Osteocyte (in vitro differentiated cells): ENCODE measurements at places on chromosomes 5 and 9. TPM values are rescaled to one million over a fixed set of nuclear protein-coding genes. Genes with fewer than 3 reads are reported as not detected.

DNA sequence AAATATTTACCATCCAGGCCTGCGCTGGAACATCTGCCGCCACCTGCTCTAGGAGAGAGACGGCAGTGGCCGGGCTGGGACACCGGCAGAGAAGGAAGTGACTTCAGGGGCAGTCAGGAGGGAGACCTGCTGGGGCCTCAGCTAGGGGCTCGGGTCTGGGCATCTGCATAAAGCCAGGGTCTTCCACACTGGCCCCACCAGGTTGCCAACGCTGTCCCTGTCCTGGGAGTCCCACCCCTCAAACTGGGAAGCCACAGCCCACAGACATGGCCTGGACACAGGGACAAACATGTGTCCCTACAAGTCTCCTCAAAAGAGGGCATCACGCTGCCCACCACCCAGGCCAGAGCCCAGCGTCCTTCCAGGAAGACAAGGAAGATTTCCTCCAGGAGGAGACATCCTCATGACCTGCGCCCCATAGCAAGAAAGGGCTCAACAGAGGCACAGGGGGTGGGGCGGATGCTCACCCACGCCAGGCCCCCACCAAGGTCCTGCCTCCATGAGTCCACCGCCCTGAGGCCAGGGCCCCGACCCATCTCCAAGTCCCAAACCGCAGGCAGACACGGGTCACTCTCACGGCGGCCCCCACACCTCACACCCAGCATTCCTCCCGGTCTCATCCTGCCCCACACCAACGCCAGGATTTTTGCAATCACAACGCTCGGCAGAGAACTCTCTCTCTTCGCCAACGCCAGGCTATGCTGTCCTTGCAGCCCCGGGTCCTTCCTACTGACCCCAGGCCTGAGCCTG lies 9.0 kb downstream of the VAV2 start:
- H3K27ac ChIP-seq = peak overlapping the region; percentile 66
- H3K4me1 ChIP-seq = peaks cover 51% of the 10 kb centered on the region
- H3K36me3 ChIP-seq = no peaks in the 10 kb centered on the region
- H3K27me3 ChIP-seq = no peaks in the 10 kb centered on the region

DNA sequence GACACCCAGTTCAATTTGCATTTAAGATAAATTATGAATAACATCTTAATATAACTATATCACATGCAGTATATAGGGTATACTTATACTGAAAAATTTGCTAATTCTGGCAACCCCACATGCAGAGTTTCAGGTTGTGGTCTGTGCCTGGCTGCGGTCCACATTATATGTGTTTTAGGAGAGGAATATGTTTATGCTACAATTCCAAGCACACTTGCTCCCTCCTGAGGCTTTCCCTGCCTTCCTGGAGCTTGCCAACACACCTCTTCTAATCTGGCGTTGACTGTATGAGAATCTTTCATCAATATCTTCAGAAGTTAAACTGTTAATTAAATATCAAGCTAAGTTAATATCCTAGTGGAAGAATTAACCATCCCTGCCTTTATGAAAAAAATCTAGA lies 45.2 kb downstream of the SEMA5A start:
- peaks cover 44% of the 10 kb centered on the region for H3K4me1 ChIP-seq
- no peak for DNase-seq
- no peaks in the 10 kb centered on the region for H3K27me3 ChIP-seq
- no peaks in the 10 kb centered on the region for H3K36me3 ChIP-seq
- H3K4me3 ChIP-seq = no peak overlapping the region

DNA sequence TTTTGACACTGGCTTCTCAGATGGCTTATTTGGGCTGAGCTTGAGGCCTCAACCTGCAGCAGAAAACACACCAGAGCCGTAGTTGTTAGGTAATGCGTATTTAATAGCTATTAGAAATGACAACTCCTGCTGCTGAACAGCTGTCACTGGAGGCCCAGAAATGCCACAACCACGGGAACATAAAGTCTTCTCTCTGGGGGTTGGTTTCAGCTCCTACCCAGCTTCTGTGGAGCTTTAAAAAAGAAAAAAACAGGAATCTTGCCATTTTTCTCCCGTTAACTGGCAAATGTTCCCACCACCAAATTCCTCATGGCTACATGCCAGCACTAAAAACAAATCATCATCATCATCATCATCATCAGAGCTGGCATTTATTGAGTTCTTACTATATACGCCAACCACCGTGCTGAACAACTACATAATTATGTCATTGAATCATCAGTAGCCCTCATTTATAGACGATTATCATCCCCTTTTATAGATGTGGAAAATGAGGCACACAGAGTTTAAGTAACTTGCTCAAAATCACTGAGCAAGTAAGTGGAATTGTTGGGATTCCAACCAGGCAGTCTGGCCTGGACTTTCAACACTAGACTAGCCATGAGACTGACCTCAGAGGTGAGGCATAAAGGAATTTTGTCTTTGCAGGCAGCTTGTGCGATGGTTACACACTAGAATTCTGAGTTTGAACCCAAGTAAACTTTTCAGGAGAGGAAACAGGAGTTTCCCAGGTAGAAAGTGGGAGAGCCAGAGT lies 185.3 kb upstream of the WWC1 start:
- no peak for DNase-seq
- H3K36me3 ChIP-seq = no peaks in the 10 kb centered on the region
- no peak overlapping the region for H3K27ac ChIP-seq
- H3K4me1 ChIP-seq = peaks cover 14% of the 10 kb centered on the region
- H3K4me3 ChIP-seq = no peak overlapping the region

GRCh38 chr5:39080597-39081204 lies 6.5 kb upstream of the RICTOR start:
- no peaks in the 10 kb centered on the region for H3K36me3 ChIP-seq
- no peak overlapping the region for H3K27ac ChIP-seq
- no peaks in the 10 kb centered on the region for H3K27me3 ChIP-seq
- DNase-seq = no peak
- no peak overlapping the region for H3K4me3 ChIP-seq

- H3K27ac ChIP-seq = no peak overlapping the region
- no peak for DNase-seq
- H3K4me3 ChIP-seq = no peak overlapping the region
- H3K4me1 ChIP-seq = peaks cover 39% of the 10 kb centered on the region
- no peaks in the 10 kb centered on the region for H3K27me3 ChIP-seq
- H3K36me3 ChIP-seq = no peaks in the 10 kb centered on the region
These were observed 77.5 kb downstream of the GLIS3 start for GRCh38 chr9:4222357-4222756.

DNA sequence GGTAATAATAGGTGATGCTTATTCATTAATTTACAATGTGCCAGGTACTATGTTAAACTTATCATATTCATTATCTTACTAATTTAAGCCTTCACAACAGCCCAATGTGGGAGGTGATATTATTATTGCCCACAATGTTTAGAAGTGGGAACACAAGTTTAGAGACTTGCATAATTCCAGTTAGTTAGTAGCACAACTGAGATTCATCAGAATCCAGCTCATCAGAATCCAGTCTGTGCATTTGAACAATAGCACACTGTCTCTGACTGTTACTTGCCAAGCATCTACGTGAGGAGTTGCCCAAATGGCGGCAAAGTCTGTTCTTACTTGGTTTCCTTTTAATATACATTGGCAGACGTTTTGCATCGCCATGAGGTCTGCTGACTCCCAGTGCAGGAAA lies 110.9 kb upstream of the BASP1 start:
- H3K27me3 ChIP-seq = no peaks in the 10 kb centered on the region
- no peak overlapping the region for H3K27ac ChIP-seq
- no peaks in the 10 kb centered on the region for H3K36me3 ChIP-seq
- H3K4me3 ChIP-seq = no peak overlapping the region
- no peak for DNase-seq

DNA sequence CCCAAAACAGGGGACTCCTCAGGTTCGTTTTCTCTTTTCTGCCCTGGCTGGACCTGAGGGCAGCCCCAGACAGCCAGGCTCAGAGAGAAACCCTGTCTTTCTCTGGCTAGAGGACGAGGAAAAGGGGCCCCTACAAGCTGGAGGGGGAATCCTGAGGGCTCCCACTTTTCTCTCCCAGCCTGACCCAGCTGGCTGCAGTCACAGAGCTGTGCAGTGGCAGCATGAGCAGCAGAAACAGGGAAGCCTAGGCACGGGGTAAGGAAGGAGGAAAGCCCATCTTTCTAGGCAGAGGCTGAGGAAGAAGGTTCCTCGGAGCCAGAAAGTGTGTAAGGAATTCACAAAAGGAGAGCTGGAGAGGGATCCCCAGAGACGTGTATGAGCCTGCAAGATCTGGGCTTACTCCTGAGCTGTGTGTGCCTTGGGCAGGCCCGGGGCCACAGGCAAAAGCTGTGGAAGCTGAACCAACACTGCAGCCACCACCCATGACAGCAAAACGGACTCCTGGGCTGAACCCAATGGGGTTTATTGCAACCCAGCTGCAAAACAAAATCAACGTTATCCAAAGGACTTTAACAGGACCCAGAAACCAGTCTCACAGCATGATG lies 16.2 kb downstream of the CAMSAP1 start:
- H3K4me1 ChIP-seq = peaks cover 50% of the 10 kb centered on the region
- H3K36me3 ChIP-seq = peaks cover 11% of the 10 kb centered on the region
- no peak for DNase-seq
- H3K27ac ChIP-seq = no peak overlapping the region
- H3K4me3 ChIP-seq = no peak overlapping the region
- no peaks in the 10 kb centered on the region for H3K27me3 ChIP-seq

GRCh38 chr9:127975376-127976315 lies 5.1 kb downstream of the EEIG1 start:
- no peaks in the 10 kb centered on the region for H3K27me3 ChIP-seq
- peak overlapping the region; percentile 27 for H3K27ac ChIP-seq
- peaks cover 1% of the 10 kb centered on the region for H3K36me3 ChIP-seq
- no peak for DNase-seq

DNA sequence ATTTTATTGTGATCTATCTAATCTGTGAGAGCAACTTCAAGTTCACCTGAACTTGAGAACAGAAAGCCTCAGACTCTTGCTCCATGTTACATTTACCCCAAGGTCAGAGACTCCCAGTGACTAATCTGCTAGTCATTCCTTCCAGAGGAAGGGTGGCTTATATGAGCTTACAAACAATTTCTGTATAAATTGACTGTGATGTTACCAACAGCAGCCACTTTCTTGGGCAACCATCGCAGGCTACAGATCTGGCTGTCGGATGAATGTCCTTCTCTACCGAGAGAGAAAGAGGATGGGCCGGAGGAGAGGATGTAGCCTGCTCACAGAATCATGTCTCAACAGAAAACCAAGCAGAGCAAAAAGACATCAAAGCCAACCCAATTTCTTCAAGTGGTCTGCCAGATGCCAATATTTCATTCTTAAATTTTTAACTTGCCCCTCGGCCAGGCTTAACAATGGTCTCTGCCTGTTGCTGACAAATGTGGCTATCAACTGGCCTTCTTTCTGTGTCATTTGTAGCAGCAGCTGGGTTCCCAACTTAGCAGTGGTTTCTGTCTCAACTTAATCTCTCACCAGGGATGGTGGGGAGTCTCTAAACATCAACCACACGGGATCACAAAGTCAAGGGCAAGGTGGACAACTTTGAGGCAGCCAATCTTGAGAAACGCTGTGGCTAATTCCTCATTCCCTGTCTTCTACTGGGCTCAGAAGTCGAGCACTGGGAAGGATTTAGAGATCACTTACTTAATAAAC lies 81.3 kb downstream of the RAPGEF1 start:
- peak overlapping the region; percentile 99 for H3K27ac ChIP-seq
- no peak for DNase-seq
- H3K4me1 ChIP-seq = peaks cover 77% of the 10 kb centered on the region
- H3K4me3 ChIP-seq = peak overlapping the region; percentile 57
- no peaks in the 10 kb centered on the region for H3K36me3 ChIP-seq
- no peaks in the 10 kb centered on the region for H3K27me3 ChIP-seq

DNA sequence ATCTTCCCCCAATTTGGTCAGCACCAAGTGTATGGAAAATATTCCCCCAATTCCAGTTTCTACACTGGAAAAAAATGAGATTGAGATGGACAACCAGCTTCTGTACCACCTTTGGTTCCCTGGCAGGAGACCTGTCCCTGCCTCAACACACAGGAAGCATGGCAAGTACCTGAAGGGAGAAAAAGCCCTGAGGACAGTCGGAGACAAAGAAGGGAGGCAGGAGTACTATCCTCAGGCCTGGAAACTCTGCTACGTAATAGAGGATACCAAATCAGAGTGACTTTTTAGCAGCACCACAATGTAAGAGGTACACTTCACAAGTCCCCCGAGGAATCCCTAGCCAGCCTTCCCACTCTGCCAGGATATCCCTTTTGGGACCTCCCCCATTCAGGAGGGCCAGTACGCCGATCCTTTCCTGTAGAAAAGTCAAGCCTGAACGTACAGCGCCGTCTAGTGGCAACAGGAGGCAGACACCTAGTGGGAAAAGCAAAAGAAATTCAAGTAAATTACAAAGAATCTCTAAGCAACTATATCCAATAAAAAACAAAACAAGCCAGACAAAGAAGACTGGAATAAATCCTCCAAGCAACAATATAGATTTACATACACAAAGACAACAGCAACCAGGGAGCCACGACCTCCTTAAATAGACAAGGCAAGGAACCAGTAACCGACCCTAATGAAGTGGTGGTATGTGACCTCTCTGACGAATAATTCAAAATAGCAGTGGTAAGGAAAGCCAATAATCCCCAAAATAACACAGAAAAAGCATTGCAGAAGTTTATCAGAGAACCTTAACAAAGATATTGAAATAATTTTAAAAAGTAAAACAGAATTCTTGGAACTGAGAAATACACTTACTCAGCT lies 63.3 kb upstream of the SLCO6A1 start:
- H3K4me1 ChIP-seq = no peaks in the 10 kb centered on the region
- peaks cover 28% of the 10 kb centered on the region for H3K27me3 ChIP-seq
- no peak for DNase-seq
- no peak overlapping the region for H3K4me3 ChIP-seq

- no peaks in the 10 kb centered on the region for H3K27me3 ChIP-seq
- no peak for DNase-seq
- no peak overlapping the region for H3K27ac ChIP-seq
These were observed 71.7 kb downstream of the APBA1 start for GRCh38 chr9:69600314-69601047.

DNA sequence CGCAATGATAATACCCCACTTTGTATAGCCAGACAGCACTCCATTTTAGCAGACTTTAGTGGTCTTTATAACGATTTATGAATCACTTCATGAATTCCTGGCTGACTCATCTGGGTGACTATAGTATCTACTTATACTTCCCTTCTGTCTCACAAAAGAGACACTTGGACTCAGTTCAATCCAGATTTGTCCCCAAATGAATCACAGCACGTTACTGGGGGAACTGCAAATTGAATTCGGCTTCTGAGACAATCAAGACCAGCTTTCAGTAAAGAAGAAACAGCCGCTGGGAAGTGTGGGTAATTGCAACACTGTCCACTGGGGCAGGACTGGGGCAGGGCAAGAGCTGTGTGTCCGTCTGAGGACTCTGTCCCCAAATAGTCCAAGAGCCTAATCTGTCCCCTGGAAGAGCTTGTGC lies 337.3 kb upstream of the RFX3 start:
- DNase-seq = no peak
- peaks cover 30% of the 10 kb centered on the region for H3K4me1 ChIP-seq
- H3K4me3 ChIP-seq = peak overlapping the region; percentile 57
- peaks cover 2% of the 10 kb centered on the region for H3K36me3 ChIP-seq
- H3K27me3 ChIP-seq = no peaks in the 10 kb centered on the region
- H3K27ac ChIP-seq = peak overlapping the region; percentile 91

FAT2 gene
- total RNA-seq = 30.1 and 38.4 TPM in 2 replicates

PTPN3 gene
- total RNA-seq = 4.6 and 4.7 TPM in 2 replicates
